ENCODE measurements at places on chromosomes 5 and 9. TPM values are rescaled to one million over a fixed set of nuclear protein-coding genes. Genes with fewer than 3 reads are reported as not detected.

GRCh38 chr5:133297293-133297692 lies 245.5 kb downstream of the HSPA4 start:
- DNase-seq, result no peak

DNA sequence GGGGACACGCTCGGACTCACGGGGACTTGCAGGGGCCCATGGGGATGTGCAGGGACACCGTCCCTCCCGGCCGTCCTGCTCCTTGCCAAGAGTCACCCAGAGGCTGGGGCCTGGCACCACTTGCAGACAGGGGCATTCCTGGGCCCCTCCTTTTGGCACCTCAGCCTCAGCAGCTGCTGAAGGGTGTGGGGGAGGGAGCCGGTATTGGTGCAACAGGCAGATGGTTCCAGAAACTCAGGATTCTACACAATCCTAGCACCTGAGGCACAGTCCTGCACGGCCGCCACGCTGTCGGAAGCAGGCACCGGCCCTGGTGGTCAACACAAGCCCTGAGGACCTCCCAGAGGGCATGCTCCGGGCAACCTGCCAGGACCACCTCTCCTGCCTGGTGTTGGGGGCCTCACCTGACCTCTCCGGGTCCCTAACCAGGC lies 19.3 kb upstream of the SLC12A7 start:
- no peak for DNase-seq

DNA sequence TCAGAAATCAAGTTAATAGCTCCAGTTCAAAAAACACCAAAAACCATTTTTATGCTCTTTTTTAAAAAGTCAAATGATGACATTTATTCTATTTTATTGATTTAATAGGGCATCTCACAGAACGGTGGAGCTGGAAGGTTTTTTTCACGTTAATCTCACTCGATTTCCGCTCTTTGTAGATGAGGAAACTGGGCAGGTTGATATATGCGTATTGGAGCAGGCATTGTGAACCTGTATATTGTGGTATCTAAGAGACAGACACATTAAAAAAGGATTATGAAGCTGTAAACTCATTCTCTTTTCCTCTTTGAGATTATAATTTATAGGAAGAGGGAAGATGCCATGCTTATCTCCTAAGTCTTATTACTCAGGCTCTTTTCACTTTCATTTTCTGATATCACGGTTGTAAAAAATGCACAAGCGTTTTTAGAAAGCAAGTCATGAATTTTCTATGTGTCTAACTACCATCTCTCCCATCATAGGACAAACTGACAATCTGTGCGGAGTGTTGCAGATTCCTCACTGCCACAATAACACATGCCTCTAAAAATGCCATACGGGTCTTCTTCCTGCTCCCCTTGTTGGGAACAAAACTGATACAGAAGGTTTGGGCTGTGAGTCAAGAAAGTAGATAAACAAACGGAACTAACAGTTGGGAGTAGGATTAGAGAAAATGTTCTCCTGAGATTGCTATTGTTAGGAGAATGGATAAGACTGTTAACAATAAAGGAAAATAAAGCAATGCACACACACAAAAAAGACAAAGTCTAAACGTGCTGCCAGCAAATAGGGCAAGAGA lies 1997.7 kb downstream of the MAT2B start:
- no peak for DNase-seq

NR6A1 gene
- total RNA-seq, result 4.1 TPM

C5orf52 gene
- not detected for total RNA-seq
